ENCODE measurements at places on chromosomes 3 and 15.

DNA sequence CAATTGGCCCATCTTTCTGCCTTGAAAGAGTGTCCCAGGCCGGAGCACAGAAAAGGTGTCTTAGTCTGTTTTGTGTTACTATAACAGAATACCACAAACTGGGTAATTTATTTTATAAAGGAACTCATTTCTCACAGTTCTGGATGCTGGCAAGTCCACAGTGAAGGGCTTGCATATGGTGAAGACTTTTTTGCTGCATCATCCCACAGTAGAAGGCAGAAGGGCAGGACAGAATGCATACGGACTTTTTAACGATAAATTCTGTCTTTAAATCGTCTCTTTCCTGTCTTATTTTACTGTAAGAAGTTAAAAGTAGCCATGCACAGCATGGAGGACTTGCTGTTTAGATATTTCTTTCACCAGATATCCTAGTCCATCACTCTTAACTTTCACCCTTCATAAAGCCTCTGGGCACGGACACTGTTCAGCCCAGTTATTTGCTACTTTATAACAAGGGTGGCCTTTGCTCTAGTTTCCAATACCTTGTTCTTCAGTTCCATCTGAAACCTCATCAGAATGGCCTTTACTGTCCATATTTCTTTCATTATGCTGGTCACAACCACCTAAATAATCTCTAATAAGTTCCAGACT is 10.3 kb upstream of the EIF1B start:
- DNase-seq: no peak

DNA sequence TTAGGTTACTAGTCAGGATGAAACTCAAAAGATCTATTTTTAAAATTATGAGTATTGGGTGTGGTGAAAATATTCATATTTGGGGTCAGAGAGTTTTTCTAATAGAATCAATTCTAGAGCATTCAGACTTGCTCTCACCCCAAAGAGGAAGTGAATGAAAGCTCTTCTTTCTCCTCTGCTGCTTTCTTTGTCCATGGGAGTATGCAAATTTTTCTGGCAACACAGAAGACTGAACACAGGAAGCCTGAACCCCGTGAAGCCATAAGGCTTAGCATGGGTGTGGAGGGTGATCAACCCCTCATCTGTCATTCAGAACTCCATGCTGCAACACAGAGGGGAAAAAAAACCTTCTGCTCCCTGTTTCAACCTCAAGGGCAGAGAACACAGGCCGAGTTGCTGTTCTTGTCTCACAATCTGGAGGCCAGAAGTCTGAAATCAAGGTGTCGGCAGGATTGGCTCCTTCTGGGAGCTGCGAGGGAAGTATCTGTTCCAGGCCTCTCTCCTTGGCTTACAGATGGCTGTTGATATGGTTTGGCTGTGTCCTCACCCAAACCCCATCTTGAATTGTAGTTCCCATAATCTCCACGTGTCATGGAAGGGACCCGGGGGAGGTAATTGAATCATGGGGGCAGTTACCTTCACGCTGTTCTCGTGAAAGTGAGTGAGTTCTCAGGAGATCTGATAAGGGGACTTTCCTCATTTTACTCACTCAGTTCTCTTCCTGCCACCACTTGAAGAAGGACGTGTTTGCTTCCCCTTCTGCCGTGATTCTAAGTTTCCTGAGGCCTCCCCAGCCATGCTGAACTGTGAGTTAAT is 33.7 kb upstream of the CD47 start:
- DNase-seq: no peak

- DNase-seq: no peak
These were observed 26.6 kb downstream of the NEK11 start for GRCh38 chr3:131053043-131053859.

- DNase-seq: no peak
These were observed 365.7 kb downstream of the CTNNB1 start for GRCh38 chr3:41565003-41565402.

GRCh38 chr3:45552031-45552793 is 42.3 kb upstream of the LIMD1 start:
- peak; percentile 34 for DNase-seq

GRCh38 chr3:108311797-108312196 is 15.4 kb downstream of the HHLA2 start:
- no peak for DNase-seq

GRCh38 chr3:52052831-52053306 is 3.5 kb downstream of the DUSP7 start:
- peak; percentile 89 for DNase-seq

DNA sequence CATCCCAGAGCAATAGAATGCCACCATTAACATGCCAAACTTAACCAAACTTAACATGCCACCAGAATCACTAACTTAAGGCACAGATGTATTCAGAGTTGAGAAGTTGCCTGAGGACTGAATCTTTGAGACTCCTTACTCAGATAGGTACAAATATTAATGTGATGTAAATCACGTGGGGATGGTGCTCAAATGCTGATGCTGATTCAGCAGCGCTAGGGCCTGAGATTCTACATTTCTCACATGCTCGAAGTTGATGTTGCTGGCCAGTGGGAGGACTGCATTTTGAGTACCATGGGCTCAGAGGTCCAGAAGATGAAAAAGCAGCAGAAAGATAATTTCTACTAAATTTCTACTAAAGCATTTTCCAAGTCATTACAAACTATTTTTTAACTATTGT is 54.1 kb downstream of the RPL22L1 start:
- no peak for DNase-seq

- no peak for DNase-seq
These were observed 40.1 kb downstream of the FAN1 start for GRCh38 chr15:30943654-30944335.

GRCh38 chr15:80615783-80616391 is 79.2 kb upstream of the ABHD17C start:
- DNase-seq: peak; percentile 63

GRCh38 chr3:123379041-123379830 is 69.7 kb downstream of the ADCY5 start:
- no peak for DNase-seq

DNA sequence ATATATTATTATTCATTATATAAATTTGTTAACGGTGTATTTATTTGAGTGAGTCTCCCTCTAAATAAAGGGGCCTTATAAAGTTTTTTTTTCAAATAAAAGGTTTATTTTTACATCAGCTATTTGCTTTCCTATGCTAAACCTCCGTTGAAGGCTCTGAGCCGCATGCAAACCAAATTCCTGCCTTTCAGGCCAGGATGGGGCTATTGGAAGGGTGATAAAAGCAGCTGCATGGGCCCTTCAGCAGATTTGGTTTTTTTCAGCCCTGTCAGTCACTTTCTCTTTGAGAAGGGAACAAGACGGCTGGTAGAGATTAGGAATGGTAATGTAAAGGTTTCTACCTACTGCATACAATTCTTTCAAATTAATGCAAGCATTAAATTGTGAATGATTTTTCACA is 244.2 kb downstream of the WNT5A start:
- no peak for DNase-seq

DNA sequence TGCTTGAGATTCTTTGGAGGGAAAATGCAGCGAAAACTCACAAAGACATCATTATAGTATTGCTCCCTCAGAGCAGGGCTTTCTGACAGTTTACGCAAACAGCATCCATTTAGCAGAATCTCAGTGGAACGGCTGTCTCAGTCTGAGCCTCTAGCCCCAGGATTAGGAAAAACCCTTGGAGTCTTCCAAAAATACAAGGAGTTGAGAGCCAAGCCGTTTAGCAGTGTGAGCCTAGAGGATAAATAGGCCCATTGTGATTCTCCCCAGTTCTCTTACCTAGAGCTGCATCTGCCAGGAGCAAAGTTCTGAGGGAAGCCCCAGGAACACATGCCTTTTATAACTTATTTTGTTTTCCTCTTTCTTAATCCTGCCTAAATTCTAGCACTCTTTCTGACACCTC is 359.6 kb downstream of the NTRK3 start:
- no peak for DNase-seq

DNA sequence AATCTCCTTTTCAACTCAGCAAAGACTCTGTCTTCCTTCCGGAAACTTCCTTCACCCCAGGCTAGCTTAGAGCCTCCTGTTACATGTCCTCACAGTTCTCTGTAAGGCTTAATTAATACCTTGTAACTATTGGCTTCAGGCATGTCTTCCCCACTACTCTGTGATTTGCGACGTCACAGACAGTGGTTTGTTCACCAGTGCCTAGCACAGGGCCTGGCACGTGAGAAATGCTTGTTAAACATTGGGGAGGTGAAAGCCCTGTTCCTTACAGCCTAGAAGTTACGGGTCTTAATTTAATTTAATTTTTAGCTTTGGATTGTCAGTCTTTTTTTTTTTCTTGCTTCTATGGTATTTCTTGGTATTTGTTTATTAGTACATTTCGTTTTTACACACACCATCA is 36.4 kb upstream of the CACNA2D3 start:
- DNase-seq: no peak

DNA sequence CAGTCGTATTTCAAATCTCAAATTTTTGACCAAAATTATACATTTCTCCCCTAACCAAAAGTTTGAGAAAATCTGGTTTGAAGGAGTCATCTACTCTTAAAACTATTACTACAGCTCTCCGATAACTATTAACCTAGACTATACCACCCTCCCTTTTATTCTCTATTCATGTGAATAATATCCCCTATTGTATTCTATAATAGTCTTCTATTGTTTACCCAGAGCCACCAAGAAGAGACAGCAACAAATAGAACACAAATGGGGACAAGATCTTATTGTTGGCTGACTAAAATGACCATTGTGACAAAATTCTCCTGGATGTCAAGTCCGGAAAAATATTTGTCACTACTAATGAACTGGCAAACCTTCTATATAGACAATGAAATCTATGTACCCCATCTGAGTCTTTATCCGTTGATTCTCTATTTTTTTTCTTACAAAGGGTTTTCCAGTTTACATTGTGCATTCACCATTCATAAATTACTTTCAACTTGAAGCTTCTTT is 618.0 kb downstream of the CADM2 start:
- DNase-seq: no peak

DNA sequence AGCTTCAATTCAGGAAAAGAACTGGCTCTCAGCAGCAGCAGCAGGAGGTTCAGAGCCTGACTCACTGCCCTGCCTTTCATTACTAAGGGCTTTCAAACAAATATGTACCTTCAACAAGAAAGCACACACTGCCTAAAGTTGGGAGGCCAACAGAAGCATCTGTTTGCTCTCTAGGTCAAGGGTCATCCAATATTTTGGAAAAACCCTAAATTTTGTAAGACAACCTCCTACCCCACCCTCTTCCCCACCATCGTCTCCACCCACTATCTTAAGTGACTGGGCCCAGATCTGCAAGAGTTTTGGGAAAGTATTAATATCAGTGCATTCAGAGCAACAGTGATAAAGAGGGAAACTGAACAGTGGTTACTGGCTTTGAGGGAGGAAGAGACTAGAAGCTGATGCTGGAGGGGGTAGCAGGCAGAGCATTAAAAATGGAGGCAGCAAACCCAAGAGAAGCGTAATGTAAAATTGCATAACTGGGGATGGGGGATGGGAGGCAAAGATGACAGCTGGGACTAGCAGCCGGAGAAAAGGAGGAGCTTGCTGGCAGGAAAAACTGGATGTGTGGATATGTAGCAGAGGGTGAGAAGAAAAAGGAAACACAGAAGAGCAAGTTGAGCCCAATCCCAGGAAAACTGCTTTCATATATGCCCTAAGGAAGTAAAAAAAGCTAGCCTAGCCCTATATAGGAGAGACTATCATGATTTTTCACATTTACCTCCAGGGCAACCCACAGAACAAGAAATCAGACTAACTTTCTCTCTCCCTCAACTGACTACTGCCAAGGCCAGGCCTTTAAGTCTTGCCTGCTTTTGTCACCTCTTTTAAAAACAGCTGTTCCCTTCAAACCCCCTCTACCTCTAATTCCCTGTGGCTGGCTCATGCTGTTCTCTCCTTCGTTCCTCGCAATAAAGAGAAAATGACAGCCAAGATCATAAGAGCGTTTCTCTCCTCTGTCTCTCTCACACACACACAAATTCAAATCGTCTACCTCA is 31.4 kb downstream of the NPTN start:
- DNase-seq: no peak

- no peak for DNase-seq
These were observed 42.0 kb downstream of the PROS1 start for GRCh38 chr3:93931597-93932229.

- no peak for DNase-seq
These were observed 45.8 kb downstream of the SCN5A start for GRCh38 chr3:38603731-38604131.

- no peak for DNase-seq
These were observed 315.4 kb upstream of the RASGRP1 start for GRCh38 chr15:38879909-38880471.

- DNase-seq: no peak
These were observed 5.5 kb downstream of the CSRNP1 start for GRCh38 chr3:39147711-39148434.

DNA sequence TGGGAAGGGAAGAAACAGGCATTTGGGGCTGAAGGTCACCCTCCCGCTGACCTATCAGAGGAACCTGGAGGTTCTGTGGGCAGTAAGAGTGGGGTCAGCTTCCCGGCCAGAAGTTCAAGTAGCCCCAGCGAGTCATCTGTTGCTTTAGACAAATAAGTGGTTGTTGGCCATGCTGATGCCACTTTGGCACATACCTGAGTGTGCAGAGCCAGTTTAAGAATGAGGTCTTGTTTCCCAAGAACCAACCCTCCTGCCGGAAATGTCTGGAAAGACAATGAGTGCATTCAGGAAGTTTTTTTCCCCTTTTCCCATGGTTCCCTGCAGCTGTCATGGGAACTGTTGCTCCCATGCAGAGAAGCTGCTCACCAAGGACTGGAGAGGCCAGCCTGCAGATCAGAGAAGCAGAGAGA is 166.7 kb downstream of the ZNF621 start:
- DNase-seq: no peak

- DNase-seq: no peak
These were observed 61.0 kb downstream of the SCN5A start for GRCh38 chr3:38588371-38588971.
